ENCODE measurements at places on chromosomes 12 and 14. TPM values are rescaled to one million over a fixed set of nuclear protein-coding genes. Genes with fewer than 3 reads are reported as not detected.

Gene KLRK1
- total RNA-seq: 112 TPM

Gene HOXC10
- total RNA-seq: not detected

Gene TEX22
- 0.56 TPM for total RNA-seq

Gene INHBE
- 1.2 TPM for total RNA-seq

Gene AICDA
- total RNA-seq: not detected

Gene ANKS1B
- total RNA-seq: not detected

Gene TMEM132D
- total RNA-seq: not detected

Gene A2M
- total RNA-seq: not detected

Gene TNS2
- 1.5 TPM for total RNA-seq

Gene TUBA1B
- 2,350 TPM for total RNA-seq

Gene IL23A
- total RNA-seq: 22.9 TPM

Gene DAZAP2
- total RNA-seq: 95.4 TPM

Gene AKAP3
- 2.1 TPM for total RNA-seq

Gene SPX
- 0.31 TPM for total RNA-seq

Gene GZMH
- 51.4 TPM for total RNA-seq

Gene RPAP3
- total RNA-seq: 58.7 TPM

Gene REP15
- total RNA-seq: 0.33 TPM

Data from activated naive CD8-positive, alpha-beta T cell treated with anti-CD3 and anti-CD28 coated beads for 36 hours (primary cell).